Germinal center (tissue), 1 donor: ENCODE measurements at places on chromosomes 16 and 17.

DNA sequence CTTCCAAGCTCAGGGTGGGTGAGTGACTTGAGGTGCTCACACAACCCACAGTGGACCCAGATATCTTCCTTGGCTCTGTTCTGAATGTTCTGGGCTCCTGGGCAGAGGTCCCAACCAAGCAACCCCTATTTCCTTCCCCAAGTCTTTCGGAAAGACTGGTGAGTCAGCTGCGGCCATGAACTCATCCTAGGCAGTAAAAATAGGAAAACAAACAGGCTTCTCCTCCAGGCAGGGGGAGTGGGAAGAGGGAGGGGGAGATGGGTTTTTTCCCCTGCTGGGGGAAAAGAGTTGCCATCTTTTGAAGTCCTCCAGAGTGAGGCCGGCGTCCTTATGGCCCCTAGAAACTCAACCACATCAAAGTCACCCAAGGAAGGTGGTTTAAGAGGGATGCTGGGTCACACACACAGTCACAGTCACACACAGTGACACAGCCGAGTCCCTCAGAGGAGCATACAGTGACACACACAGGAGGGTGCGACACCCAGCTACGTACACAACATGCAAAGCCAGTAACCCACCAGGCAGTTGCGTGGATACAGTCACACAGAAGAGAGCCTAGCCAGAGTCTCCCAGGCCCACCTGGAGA, 16.0 kb upstream of the DLX4 start:
- DNase-seq: no peak

DNA sequence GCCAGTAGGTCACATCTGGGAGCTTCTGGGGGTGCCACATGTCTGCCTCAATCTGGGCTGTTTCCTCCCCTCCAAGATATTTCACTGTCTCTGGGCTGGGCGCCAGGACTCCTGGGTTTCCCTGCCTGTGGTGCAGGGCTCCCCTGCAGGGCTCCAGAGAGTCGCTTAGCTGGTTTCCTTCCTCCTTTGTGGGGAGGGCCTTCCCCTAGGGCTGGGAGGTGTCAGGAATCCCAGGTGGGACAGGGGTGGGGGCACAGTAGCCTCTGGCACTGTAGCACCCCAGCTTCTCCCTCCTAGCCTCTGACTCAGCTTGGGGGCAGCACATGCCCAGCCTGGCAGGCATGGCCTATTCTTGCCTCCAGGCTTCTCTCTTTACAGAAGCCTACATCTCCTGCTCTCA, 2.6 kb downstream of the RARA start:
- no peak for DNase-seq

DNA sequence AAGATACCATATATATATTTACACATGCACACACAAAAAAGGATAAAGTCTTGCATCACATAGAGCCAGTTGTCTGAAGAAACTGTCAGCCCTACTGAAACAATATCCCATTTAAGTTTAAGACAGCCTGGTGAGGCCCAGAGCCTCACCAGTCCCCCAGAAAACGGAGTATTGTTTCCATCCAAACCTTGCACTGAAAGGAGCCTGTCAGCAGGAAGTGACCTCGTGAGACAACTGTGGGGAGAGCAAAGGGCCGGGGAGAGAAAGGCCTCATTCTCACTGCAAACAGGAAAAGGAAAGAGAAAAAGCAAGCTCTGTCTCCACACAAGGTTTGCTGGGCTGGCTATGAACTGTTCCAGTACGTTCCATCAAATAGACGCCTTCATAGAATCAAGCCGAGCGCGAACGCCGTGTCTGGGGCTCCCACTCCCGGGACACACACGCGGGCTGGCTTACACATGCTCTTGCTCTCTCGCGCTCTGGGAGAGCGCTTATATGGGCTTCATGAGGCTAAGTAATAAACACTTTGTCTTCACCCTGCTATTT, 44.4 kb upstream of the ZFHX3 start:
- DNase-seq: no peak

GRCh38 chr17:81964081-81964849, 3.3 kb upstream of the NOTUM start:
- DNase-seq: no peak

DNA sequence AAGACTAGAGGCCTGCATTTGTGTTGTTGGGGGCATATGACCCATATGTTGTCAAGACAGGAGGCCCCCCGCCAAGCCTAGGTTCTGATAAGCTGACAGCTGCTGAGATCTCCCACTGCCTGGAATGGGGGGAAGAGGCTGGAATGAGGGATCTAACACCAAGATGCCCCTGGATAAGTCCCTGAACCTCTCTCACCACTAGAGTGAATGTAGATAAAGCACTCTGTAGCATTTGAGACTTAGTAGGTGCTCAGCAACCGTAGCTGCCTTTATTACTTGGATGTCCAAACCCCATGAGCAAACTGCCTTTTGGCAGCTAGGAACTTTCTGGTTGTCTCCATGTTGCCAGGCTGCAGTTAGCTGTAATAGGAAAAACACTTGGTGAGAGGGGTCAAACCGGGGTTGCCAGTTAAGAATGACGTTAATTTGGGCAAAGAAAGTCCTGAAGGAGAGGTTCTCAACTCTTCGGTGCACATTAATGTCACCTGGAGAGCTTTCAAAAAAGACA, 4.4 kb upstream of the RASL10B start:
- no peak for DNase-seq

DNA sequence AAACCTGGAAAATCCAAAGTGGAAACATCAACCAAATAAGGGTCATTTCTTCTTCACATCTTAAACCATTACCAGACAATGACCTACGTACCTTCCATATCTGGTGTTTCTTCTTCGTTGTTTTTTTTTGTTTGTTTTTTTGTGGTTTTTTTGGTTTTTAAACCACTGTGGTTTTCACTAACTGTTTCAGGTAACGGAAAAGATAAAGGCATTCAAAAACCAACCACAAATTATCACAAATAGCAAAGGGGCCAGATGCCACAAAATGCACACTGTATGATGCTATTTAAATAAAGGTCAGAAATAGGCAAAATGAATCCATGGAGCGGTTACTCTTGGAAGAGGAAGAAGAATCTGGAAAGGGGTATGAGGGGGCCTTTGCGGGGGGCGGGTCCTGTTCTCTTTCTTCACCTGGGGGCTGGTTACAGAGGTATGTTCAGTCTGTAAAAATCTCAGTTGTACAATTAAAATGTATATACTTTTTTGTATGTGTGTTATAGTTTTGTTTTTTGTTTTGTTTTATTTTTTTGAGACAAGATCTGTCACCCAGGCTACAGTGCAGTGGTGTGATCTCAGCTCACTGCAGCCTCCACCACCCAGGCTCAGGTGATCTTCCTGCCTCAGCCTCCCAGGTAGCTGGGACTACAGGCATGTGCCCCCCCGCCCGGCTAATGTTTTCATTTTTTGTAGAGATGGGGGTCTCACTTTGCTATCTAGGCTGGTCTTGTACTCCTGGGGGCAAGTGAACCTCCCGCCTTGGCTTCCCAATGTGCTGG, 29.6 kb downstream of the LITAF start:
- DNase-seq: no peak

- DNase-seq: no peak
Measured at GRCh38 chr16:81626181-81626674, 152.9 kb upstream of the PLCG2 start.

GRCh38 chr17:78589885-78590284, 12.7 kb upstream of the DNAH17 start:
- no peak for DNase-seq

DNA sequence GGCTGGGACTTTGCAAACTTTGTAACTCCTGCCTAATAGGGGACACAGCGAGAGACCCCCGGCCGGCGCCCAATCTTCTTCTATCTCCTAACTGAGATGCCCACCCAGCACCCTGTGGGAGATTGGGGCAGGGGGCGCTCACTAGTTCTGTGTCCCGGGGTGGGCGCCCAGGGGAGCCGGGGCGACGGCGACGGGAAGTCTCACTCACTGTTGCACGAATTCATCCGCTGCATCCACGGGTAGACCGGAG, 3.9 kb upstream of the HOXB5 start:
- DNase-seq: no peak

- DNase-seq: no peak
Measured at GRCh38 chr17:32943206-32943605, 15.3 kb downstream of the TMEM98 start.

GRCh38 chr16:2687531-2688308, 5.4 kb downstream of the KCTD5 start:
- DNase-seq: no peak

DNA sequence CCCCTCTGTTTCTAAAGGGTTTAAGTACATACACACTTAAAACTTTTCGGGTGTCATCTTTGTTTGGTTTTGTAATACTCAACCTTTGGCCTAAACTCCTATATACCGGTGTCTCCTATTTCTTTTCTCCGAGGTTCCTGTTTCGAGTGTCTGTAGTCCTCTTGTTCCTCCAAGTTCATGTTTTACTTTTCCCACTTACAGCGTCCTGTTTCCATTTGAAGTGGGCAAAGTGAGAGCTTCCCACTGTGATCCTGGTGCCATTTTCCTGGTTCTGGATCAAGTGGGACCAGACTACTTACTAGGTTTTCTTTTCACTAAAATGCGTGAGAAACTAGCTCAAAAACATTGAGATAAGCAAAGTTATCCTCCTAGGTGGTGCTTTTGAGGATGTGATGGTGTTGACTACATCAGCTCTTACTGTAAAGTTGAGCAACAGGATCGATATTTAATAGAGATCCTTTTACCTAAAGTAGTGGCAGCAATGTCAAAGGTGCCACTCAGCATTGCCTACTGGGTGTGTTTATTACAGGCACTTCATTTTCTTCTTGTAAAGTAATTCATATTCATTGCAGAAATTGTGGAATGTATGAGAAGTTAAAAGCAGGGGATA, 1.3 kb downstream of the PSMD3 start:
- DNase-seq: no peak

GRCh38 chr17:42917236-42917603, 16.6 kb downstream of the G6PC1 start:
- DNase-seq: no peak

DNA sequence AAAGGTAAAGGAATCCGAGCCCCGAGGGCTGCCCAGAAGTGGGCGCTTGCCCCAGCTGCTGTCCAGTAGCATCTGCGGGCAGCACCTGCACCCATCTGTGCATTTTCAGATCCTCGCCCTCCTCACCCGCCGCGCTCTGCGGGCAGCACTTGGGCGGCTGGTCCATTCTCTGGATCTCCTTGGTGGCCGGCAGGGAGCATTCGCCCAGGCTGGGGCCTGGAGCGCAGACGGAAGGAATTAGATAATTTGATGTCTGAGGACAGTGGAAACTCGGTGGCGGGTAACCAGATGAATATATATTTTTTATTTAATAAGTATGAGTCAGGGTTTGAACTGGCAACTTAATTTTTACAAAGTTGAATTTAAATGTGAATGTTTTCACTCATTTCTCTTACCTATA, 88.5 kb downstream of the NPIPB11 start:
- DNase-seq: no peak

DNA sequence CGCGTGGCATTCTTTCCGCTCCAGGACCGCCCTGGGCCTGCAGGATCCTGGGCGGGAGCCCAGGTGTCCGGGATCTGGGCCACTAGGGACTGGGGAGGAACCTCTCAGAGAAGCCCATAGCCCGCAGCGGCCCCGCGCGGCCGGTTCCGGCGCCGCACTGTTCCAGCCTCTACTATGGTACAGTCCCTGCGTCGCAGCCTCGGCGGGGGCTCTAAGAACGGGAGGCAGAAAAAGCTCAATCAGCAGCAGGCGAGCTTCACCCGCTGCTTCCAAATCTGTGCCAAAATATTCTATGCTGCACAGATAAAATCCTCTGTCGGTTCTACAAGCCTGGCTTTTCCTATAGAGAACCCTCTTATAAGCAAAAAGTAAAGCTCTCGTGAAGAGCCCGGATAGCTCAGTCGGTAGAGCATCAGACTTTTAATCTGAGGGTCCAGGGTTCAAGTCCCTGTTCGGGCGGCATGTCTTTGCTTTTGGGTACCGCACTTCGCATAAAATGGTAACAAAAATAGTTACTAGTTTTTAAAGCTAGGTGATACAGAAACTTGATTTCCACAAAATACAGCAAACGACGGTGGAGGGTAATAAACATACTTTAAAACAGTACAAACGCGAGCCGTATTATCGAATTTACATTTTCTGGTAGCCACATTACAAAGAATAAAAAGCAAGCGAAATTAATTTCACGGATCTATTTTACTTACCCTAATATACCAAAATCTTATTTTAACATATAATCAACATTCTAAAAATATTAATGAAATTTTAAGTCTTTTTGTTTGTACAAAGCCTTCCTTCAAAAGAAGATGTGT, 661 bp upstream of the ALOXE3 start:
- peak; percentile 82 for DNase-seq

GRCh38 chr16:57663436-57663835, 4.7 kb upstream of the ADGRG3 start:
- no peak for DNase-seq

DNA sequence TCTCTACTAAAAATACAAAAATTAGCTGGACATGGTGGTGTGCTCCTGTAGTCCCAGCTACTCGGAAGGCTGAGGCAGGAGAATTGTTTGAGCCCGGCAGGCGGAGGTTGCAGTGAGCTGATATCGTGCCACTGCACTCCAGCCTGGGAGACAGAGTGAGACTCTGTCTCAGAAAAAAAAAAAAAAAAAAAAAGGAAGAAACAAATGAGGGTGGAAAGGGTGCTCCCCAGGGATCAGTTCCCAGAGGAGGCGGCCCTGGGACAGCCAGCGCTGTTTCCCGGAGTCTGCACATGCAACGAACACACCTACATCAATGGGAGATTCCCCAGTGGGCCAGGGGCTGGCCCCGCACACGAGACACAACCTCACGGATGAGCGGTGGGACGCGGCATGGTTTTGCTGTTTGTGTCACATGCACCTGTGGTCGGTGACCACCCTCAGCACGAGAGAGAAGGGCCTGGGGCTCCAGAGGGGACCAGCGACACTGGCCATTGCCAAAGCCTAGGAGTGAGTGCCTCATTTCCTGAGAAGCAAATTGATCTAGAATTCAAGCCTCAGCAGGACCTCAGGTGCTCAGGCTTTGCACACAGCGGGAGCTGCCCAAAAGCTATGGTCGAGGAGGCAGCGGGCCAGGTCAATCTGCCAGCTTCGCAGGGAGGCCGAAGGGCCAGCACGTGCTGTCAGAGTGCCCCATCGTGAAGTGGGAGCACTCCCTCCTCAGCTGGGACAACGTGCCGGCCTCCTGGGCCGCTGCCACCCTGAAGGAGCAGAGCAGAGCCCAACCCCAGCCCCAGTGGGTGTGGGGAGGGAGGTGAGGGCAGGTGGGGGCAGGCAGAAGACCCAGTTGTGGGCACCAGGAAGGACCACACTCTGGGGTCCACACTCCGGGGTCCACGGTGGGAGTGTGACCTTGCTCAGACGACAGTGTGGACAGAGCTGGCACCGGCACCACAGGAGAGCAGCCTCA, 13.8 kb upstream of the WDR45B start:
- DNase-seq: no peak

DNA sequence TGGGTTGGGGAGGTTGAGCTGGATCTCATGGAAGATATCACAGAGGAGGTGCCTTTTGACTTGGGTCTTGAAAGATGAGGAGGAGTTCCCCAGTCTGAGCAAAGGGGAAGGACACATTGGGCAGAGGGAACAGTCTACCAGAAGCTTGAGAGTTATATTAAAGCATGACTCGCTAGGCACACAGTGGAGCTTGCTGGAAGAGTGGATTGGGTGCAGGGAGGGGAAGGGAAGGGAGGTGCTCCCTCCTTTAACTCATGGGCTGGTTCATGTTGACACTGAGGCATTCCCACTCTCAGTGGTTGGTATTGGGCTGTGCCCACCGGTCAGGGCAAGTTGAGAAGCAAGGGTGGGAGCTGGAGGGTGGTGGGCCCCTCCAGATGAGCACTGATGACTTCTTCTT, 5.9 kb downstream of the TMEM98 start:
- no peak for DNase-seq
